Renal cortex interstitium (tissue), 15 donors: ENCODE measurements at places on chromosomes 11 and 22. TPM values are rescaled to one million over a fixed set of nuclear protein-coding genes. Genes with fewer than 3 reads are reported as not detected.

DNA sequence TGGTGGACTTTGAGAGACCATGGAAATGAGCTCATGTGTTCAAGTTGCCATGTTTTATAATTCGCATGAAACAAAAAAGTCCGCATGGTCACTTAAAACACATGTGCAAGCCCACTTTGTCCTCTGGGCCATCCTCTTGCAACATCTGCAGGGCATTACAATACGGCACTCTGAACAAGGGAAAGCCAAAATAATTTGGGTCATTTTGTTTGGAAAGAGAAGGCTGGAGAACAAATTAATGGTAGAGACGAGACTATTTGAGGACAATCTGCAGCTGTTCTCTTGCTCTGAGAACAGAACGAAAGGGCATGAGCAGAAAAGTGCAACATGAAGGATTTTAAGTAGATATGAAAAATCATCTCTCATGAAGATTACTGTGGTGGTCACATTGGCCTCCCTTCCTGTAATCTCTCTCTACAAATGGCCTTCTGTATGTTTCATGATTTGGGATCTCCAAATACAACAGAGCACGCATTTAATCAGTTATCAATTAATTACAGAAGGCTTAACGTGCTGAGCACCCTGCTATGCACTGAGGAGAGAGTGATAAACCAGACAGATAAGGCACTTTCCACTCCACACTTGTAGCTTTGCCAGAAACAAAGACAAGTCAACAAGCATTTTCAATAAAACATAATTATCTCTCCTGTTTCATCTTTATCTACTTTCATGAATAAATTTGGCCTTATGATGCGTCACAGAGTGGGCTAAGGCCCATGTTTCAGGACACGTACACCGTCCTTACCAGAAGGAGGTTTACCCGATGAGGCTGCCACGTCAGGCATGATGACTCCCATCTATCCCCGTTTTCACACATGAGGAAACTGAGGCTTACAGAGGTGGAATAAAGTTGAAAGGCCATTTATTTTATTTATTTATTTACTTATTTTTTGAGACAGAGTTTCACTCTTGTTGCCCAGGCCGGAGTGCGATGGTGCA lies 384.1 kb downstream of the LARGE1 start:
- no peak for DNase-seq

- no peak for DNase-seq
Observed at GRCh38 chr11:73308961-73309919, 1.2 kb downstream of the ARHGEF17 start.

GRCh38 chr11:32081901-32082300 lies 9.0 kb upstream of the RCN1 start:
- DNase-seq = no peak

DNA sequence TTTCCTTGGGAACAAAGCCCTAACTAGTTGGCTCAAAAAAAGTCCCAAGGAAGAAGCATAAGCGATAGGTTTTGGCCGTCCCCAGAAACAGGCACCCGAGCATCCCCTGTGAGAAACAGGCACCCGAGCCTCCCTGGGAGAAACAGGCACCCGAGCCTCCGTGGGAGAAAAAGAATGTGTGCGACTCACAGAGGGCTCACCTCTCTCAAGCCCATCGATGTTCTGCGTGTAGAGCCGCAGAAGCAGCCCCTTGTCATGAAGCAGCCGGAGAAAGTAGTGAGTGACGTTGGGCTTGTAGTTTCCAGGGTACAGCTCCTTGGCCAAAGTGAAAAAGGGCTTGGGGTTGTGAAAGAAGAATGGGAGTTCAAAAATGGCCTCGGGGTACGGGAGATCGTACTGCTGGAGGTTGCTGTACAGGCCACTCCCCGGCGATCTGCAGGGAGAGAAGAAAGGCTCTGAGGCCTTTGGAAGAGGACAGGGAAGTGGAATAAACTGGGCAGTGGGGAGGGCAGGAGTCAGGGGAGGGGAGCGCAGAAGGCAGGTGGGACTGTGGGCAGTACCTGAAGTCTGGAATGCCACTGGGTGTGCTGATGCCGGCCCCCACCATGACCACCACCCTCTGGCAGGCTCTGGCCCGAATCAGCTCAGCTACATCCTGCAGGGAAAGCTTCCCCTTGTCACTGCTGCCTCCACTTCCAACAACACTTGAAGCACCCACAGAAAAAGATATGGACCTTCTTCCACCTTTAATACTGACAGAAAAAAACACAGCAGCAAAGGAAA lies 3.2 kb downstream of the SIRT3 start:
- DNase-seq = no peak

Gene OR51B5
- 0.56 TPM for polyA plus RNA-seq
